ENCODE measurements at places on chromosomes 7 and 10. TPM values are rescaled to one million over a fixed set of nuclear protein-coding genes. Genes with fewer than 3 reads are reported as not detected.

DNA sequence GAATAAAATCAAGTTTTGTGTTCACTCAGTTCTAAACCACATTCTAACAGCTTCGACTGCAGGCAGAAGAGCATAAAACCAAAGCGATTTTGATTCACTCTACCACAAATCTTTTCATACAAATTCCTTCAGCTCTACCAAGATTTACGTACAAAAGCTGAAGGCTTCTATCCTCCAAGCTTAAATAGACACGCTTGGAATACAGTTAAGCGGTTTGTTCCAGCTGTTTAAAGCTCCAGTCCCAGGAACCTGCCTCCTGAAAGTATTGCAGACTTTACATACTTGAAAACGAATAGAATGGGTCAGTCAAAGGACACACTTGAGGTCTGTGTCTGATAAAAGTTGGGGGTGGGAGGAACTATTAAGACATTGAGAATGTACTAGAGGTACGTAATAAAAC, 102.9 kb downstream of the MPP7 start:
- no peak for DNase-seq

DNA sequence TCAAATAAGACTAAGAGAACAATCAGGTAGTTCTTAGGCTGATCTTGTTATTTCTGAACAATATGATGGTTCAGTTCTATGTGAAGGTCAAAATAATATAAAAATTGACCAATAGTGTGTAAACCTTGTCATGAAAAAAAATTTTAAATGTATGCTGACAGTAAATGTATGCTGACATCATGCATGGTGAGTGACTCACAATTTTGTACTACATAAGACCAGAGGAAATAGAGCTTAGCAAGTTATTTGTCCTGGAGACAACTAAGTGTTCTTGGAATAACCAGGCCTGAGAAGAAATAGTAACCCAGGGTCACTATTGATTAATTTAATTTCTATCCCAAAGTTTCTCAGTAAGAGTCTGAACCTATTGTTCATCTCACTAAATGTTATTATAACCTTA, 182.2 kb upstream of the PCDH15 start:
- DNase-seq, result no peak

GRCh38 chr7:99363286-99363685, 11.2 kb upstream of the ARPC1B start:
- no peak for DNase-seq

GRCh38 chr7:70159121-70159520, 560.8 kb downstream of the AUTS2 start:
- DNase-seq, result no peak

- DNase-seq, result no peak
Measured at GRCh38 chr7:85749696-85750453, 563.0 kb upstream of the SEMA3D start.

- DNase-seq, result no peak
Measured at GRCh38 chr7:138565071-138565450, 105.0 kb downstream of the TRIM24 start.

DNA sequence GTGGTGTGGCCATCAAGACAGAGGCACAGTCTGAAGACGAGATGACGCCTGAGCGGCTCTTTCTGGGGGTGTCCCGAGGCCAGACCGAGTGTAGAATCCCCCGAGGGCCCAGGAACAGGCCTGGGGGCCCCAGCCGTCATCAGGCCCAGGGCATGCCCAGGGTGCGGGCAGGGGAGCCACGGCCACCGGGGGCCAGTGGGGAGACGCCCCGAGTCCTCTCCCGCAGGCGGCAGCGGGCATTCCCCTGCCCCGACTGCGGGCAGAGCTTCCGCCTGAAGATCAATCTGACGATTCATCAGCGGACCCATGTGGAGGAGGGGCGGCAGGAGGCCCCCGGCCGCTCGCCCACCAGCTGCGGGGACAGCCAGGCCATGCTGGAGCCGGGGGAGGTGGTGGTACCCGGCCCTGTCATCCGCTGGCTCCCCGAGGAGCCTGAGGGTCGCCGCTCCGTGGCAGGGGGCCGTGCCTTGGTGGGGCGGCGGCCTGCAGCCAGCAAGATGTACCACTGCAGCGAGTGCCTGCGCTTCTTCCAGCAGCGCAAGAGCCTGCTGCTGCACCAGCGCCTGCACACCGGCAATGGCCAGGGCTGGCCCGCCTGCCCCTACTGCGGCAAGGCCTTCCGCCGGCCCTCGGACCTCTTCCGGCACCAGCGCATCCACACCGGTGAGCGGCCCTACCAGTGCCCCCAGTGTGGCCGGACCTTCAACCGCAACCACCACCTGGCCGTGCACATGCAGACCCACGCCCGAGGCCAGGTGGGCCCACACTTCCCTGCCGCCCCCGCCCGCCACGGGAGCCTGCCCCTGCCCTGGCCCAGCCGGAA, 19.7 kb downstream of the ZNF783 start:
- no peak for DNase-seq

GRCh38 chr7:17534348-17534747, 235.9 kb downstream of the AHR start:
- no peak for DNase-seq

DNA sequence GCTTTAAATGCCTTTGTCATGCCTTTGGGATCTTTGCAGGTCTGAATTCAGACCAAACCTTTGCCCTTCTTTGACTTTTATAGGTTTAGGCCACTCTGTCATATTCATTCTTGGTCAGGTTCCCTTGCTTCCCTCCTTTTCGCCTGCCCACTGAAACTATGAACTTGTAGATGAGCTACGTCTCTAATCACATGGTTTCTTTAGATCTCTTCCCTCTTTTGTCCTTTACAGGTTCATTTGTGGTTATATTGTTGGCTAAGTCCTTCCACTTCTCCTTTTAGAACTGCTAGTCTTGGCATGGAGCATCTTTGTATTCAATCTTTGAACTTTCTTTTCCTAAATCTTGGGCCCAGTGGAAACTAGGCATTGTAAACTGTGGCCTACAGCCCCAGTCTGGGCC, 104.0 kb upstream of the ZEB1 start:
- no peak for DNase-seq

GRCh38 chr10:75397496-75398199, 3.9 kb downstream of the ZNF503 start:
- no peak for DNase-seq

- no peak for DNase-seq
Measured at GRCh38 chr10:110170142-110170971, 37.0 kb upstream of the MXI1 start.

DNA sequence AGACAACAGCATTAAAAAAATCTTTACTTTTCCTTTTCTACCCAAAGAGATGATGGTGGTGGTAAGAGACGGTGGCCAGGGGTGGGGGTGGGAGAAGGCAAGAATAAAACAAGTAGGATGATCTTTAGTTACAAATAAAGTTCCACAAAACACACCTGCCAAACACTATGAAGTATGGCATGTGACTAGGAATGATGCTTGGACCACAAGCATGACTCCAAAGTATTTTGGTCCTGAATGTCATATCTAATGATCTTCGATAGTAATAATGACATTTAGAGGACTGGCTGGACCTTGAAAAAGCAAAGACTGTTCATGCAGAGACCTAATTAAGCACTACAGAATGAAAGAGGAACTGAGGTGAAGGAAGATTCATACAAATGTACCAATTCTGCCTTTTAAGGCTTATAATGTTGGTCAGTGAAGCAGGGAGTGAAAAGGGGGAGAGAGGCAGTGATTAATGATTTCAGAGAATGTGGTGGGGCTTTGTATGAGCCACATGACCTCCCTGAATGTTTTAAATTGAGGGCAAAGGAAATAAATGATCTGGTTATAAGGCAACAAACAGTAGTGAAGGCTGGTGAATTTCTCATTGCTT, 29.6 kb upstream of the DKK1 start:
- peak; percentile 5 for DNase-seq

SFTPA1 gene
- not detected for polyA plus RNA-seq

CLDN12 gene
- 0.39 TPM for polyA plus RNA-seq

SEC23IP gene
- polyA plus RNA-seq, result 62.7 TPM

PHKG1 gene
- 0.15 TPM for polyA plus RNA-seq

Measured in naive B cell (primary cell).